Esophagus muscularis mucosa (tissue), 4 donors: ENCODE measurements at places on chromosomes 1 and 21. TPM values are rescaled to one million over a fixed set of nuclear protein-coding genes. Genes with fewer than 3 reads are reported as not detected.

Gene UFC1
- total RNA-seq, result 62.8 TPM

Gene SERINC2
- 1.7 TPM for total RNA-seq

Gene AHDC1
- total RNA-seq, result 37.1 TPM

Gene TCHHL1
- not detected for total RNA-seq

Gene LAD1
- total RNA-seq, result not detected

DNA sequence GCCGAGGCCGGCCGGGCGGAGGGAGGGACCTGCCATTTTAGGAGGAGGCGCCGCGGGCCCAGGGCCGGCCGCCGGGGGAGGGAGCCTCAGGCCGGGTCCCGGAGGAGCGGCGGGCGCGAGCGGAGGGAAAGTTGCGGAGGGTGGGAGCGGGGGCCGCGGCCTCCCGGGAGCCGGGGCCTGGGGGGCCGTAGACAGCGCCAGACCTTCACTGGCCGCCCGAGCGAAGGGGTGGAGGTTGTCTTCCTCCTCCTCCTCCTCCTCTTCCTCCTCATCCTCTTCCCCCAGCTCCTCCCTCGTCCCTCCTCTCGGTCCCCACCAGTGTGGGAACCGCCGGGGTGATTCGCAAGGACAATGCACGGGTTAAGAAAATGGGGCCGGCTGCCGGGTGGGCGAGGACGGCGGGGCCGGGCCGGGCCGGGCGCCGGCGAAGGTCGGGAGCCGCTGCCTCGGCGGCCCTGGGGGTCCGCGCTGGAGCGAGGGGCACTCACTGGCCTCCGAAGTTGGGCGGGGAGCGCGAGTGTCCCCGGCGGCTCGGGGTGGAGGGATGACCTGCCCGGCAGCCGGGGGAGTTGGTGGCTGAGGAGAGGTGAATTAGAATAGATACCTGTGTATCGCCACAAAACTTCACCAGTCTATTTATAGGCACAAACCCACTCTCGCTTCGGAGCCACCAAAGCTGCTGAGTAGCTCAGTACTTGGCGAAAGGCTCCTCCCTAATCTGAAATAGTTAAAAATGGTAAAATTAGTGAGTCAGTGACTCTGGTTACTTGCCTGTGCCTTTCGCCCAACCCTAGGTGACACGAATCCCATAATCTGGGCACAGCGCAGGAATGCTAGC, 1.3 kb downstream of the DYRK1A start:
- no peak for DNase-seq
- H3K27me3 ChIP-seq, result no peaks in the 10 kb centered on the region
- H3K36me3 ChIP-seq, result no peaks in the 10 kb centered on the region
- peaks cover 35% of the 10 kb centered on the region for H3K4me1 ChIP-seq

DNA sequence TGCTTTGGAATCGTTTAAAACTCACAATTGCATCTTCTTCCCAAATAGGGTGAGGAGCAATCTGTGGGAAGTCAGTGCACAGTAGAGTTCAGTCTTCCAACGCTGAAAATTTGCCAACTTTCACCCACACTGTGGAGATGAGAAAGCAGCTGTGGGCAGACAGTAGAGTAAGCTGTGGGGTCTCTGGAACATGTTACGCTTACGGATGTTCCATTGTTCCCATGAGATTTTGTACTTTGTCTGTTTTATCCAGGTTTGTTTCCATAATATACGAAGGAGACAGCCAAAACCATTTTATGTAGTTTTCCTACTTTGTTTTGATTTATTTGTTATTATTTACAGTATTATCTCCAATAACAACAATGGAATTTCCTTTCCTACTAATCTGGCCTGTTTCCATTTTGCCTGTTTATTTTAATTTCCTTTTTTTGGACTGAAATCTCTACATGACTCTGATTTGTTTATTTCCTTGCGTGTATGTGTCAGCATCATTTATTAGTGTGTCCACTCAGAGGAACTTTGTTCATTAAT, 65.1 kb upstream of the RGL1 start:
- H3K27me3 ChIP-seq, result no peaks in the 10 kb centered on the region
- H3K27ac ChIP-seq, result no peak overlapping the region
- H3K4me1 ChIP-seq, result peaks cover 11% of the 10 kb centered on the region
- no peak overlapping the region for H3K4me3 ChIP-seq
- no peak for DNase-seq

GRCh38 chr1:153515504-153516394, 20.0 kb downstream of the S100A6 start:
- no peaks in the 10 kb centered on the region for H3K27me3 ChIP-seq
- H3K36me3 ChIP-seq, result no peaks in the 10 kb centered on the region
- no peak for DNase-seq
- no peak overlapping the region for H3K27ac ChIP-seq
- no peak overlapping the region for H3K4me3 ChIP-seq

- no peak overlapping the region for H3K27ac ChIP-seq
- H3K27me3 ChIP-seq, result no peaks in the 10 kb centered on the region
- DNase-seq, result no peak
- no peaks in the 10 kb centered on the region for H3K36me3 ChIP-seq
Measured at GRCh38 chr1:41715441-41716095, 203.2 kb downstream of the HIVEP3 start.

GRCh38 chr21:37389456-37389855, 22.9 kb downstream of the DYRK1A start:
- H3K27ac ChIP-seq, result no peak overlapping the region
- no peaks in the 10 kb centered on the region for H3K36me3 ChIP-seq
- no peak overlapping the region for H3K4me3 ChIP-seq
- peaks cover 93% of the 10 kb centered on the region for H3K4me1 ChIP-seq

GRCh38 chr1:24872061-24872850, 57.8 kb downstream of the RUNX3 start:
- no peaks in the 10 kb centered on the region for H3K27me3 ChIP-seq
- no peaks in the 10 kb centered on the region for H3K4me1 ChIP-seq
- no peak for DNase-seq
- no peak overlapping the region for H3K27ac ChIP-seq
- no peak overlapping the region for H3K4me3 ChIP-seq

- no peak overlapping the region for H3K4me3 ChIP-seq
- no peak overlapping the region for H3K27ac ChIP-seq
- no peak for DNase-seq
- H3K36me3 ChIP-seq, result no peaks in the 10 kb centered on the region
- H3K27me3 ChIP-seq, result no peaks in the 10 kb centered on the region
- H3K4me1 ChIP-seq, result no peaks in the 10 kb centered on the region
Measured at GRCh38 chr21:45859762-45860357, 121.7 kb upstream of the COL6A1 start.
